ENCODE measurements at places on chromosomes 12 and 14. TPM values are rescaled to one million over a fixed set of nuclear protein-coding genes. Genes with fewer than 3 reads are reported as not detected.

The LBHD2 gene
- not detected for total RNA-seq

The LRRC10 gene
- total RNA-seq, result not detected

The BDKRB1 gene
- not detected for total RNA-seq

The GPR132 gene
- not detected for total RNA-seq

The GPR84 gene
- 0.38 TPM for total RNA-seq

The SAMD4A gene
- total RNA-seq, result 54.9 TPM

The MFAP5 gene
- total RNA-seq, result not detected

The KHNYN gene
- 46.6 TPM for total RNA-seq

The OLR1 gene
- not detected for total RNA-seq

The RIMKLB gene
- total RNA-seq, result 49.3 TPM

The SPIC gene
- total RNA-seq, result not detected

The ANGEL1 gene
- 14.7 TPM for total RNA-seq

The PRKAB1 gene
- total RNA-seq, result 21.2 TPM

The CYP46A1 gene
- not detected for total RNA-seq

The TCL1B gene
- not detected for total RNA-seq

The TRIM9 gene
- total RNA-seq, result under 0.01 TPM

The CLEC6A gene
- not detected for total RNA-seq

The TUBA1A gene
- 1,351 TPM for total RNA-seq

The SDR9C7 gene
- total RNA-seq, result not detected

The PRB4 gene
- total RNA-seq, result not detected

The TMEM106C gene
- total RNA-seq, result 74.8 TPM

The GOLT1B gene
- 39.5 TPM for total RNA-seq

The RFX4 gene
- total RNA-seq, result not detected

The FANCM gene
- 15.0 TPM for total RNA-seq

The TMEM179 gene
- 0.65 TPM for total RNA-seq

The TUNAR gene
- not detected for total RNA-seq

The TEAD4 gene
- total RNA-seq, result 49.4 TPM

The HHIPL1 gene
- total RNA-seq, result 3.3 TPM

The MSI1 gene
- not detected for total RNA-seq

The AKAP6 gene
- total RNA-seq, result 0.98 TPM

The OTOGL gene
- total RNA-seq, result 1.5 TPM

The LMO3 gene
- total RNA-seq, result not detected

The ANKRD13A gene
- total RNA-seq, result 57.2 TPM

The ALDH1L2 gene
- 1.4 TPM for total RNA-seq

The PZP gene
- total RNA-seq, result 0.98 TPM

The CCDC197 gene
- not detected for total RNA-seq

The PLBD1 gene
- 0.10 TPM for total RNA-seq

The GSC gene
- not detected for total RNA-seq

The CDCA3 gene
- total RNA-seq, result 8.2 TPM

The MAPKAPK5 gene
- 47.7 TPM for total RNA-seq

The PTCSC3 gene
- not detected for total RNA-seq

The RNASE3 gene
- total RNA-seq, result not detected

The CCDC177 gene
- not detected for total RNA-seq

The KLRC2 gene
- total RNA-seq, result not detected

The FOXA1 gene
- not detected for total RNA-seq

The TAS2R43 gene
- total RNA-seq, result 1.3 TPM

The TSPAN9 gene
- 71.5 TPM for total RNA-seq

The SERPINA9 gene
- total RNA-seq, result not detected

The GRIP1 gene
- under 0.01 TPM for total RNA-seq

The CPNE6 gene
- total RNA-seq, result not detected

The ENDOU gene
- not detected for total RNA-seq

The MYF5 gene
- total RNA-seq, result not detected

All from vein endothelial cell (primary cell).